ENCODE measurements at places on chromosomes 13 and 19.

- DNase-seq = no peak
Measured at GRCh38 chr19:10694706-10695307, 6.4 kb upstream of the QTRT1 start.

DNA sequence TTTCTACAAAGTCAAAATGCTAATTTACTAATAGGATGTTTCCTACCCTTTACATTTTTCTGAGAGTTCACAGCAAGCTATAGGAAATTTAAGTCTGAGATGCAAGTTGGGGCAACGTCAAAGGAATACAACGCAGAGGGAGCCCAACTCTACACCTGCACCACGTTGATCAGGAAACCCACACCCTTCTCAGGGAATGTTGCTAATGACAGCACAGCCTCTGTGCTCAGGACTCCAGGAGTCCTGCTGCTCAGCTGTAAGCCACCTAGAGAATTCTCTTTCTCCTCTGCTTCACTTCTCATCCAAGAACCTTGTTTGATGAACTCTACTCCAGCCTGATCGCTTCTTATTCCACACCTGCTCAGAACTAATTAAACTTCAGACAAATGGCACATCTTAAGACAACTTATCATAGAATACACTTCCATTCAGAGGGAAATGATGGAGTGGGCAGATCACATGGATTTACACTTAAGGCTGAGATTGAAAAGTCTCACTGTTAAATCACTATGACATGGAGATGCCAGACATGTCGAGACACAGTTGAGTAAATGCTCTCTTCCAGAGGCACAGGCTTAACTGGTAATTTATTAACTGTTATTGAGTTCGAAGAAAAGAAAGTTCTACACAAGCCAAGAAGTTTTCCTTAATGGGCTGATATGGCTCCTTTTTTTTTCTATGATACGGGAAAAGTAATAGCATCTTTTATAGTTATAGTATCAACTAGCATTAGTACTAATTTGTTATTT is 811.6 kb upstream of the ARGLU1 start:
- no peak for DNase-seq

- DNase-seq = peak; percentile 89
Measured at GRCh38 chr19:55178781-55179599, 1.1 kb downstream of the SYT5 start.

- DNase-seq = peak; percentile 13
Measured at GRCh38 chr19:3359919-3360420, 6.4 kb upstream of the NFIC start.

DNA sequence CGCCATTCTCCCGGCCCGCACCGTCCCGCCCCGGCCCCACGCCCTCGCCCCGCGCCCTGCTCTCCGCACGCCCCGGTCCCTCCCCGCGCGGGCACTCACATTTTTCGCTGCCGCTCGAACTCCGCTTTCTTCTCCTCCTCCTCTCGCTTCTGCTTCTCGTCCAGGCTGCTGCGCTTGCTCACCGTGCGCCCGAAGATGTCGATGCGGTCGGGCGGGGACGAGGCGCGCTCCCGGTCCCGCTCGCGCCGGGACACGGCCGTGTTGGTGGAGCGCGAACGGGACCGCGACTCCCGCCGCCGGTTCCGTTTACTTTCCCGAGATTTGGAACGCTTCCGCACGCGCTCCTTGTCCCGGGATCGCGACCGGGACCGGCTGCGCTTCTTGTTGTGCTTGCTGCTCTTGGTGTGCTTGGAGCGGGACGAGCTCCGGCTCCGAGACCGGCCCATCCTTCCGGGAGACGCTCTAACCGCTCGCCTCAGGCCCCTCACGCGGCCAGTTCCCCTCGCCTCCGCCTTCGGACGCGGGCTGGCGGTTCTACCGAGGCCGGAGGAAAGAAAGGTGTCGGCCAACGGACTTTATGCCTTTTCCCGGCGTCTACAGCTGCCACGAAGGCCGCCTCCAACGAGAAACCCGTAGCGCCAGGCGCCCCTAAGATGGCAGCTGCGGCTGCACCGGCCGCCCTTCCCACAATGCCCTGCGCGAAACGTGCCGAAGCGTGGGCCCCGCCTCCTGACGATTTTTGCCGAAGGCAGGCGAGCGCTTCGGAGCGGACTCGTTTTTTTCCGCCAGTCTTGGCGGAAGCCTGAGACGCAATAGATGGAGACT is at the start of gene ARGLU1:
ARGLU1 (minus strand) TSS at position 664 of the 825 bp plus-strand sequence; CDS start at position 446, 218 bp downstream.
- DNase-seq = peak; percentile 98

- DNase-seq = no peak
Measured at GRCh38 chr13:52405767-52406494, at the start of gene THSD1. Gene THSD1 (minus strand): TSS chr13:52406172. CDS start chr13:52402600, 3,572 bp downstream.

GRCh38 chr19:46181388-46181779 is 33.3 kb downstream of the IGFL2 start:
- DNase-seq = no peak

DNA sequence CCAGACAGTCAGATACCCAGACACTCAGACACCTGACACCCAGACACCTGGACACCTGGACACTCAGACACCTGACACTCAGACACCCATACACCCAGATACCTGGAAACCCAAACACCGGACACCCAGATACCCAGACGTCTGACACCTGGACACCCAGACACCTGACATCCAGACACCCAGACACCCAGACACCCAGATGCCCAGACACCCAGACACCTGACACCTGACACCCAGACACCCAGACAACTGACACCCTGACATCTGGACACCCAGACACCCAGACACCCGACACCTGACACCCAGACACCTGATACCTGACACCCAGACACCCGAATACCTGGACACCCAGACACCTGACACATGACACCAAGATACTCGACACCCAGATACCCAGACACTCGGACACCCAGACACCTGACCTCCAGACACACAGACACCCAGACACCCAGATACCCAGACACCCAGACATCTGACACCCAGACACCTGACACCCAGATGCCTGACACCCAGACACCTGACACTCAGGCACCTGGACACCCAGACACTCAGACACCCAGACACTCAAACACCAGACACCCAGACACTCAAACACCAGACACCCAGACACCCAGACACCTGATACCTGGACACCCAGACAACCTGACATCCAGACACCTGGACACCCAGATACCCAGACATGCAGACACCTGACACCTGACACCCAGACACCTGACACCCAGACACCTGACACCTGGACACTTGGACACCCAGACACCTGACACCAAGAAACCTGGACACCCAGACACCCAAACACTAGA is 19.1 kb downstream of the C19orf12 start:
- no peak for DNase-seq

GRCh38 chr13:65836066-65836465 is 1394.1 kb downstream of the PCDH9 start:
- DNase-seq = no peak

- DNase-seq = no peak
Measured at GRCh38 chr13:73945382-73945781, 188.8 kb downstream of the KLF12 start.

GRCh38 chr19:29404951-29405727 is 120.7 kb upstream of the VSTM2B start:
- peak; percentile 70 for DNase-seq

DNA sequence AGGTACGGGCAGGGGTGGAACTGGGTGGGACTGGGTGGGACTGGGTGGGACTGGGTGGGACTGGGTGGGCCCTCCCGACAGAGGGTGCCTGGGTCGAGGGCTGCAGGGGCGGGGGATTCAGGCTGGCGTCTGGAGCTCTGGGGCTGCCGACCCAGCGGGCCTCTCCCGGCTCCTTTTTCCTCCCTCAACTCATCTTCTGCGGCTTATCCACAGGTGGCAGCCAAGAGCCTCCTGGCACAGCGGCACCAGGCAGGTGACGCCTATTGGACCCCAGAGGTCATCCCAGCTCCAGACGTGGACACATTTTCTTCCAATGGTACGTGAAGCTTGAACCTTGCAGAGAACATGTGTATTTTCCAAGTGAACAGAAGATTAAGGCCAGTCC is 533 bp downstream of the ZNF544 start:
- DNase-seq = no peak

DNA sequence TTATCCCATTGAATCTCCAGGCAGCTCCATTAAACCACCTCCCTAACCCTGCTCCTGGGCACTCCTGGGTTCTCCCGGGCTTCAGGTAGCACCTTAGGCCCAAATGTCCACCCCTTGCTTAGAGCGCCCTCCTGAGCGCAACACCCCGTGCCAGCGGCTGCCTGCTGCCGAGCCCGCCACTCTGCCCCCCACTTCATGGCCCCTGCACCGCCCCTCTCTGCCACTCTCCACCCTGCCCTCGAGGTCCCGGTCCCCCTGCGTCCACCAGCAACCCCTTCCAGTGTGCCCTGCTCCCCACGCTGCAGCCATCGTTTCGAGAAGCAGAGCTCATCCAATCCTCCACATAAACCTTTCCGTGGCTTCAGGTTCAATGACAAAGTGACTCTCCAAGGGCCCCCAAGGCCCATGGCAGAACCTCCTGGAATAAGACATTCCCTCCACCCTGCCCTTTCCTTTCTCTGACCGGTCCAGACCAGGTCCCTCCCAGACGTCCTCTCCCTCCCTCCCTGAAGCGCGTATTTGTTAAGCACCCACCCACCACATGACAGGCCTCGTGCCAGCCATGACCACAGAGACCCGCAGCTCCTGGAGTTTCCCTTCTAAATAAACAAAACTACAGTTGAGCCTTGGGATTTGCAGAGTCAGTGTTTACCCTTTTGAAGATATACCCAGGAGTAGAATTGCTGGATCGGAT is 66.6 kb downstream of the ARHGEF18 start:
- DNase-seq = no peak

GRCh38 chr19:33670398-33670797 is 48.6 kb downstream of the CHST8 start:
- no peak for DNase-seq

DNA sequence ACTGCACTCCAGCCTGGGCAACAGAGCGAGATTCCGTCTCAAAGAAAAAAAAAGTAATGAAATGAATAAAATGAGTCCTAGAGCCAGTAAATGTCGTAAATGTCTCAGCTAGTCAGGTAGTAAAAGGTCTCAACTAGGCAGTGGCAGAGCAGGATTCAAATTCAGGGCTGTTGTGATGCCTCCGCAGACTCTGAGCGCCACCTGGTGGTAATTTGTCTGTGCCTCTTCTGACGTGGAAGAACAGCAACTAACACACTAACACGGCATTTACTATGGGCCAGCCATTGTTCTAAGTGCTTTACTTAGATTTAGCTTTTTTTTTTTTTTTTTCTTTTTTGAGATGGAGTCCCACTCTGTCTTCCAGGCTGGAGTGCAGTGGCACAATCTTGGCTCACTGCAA is 30.2 kb downstream of the CYP2F1 start:
- DNase-seq = peak; percentile 45

DNA sequence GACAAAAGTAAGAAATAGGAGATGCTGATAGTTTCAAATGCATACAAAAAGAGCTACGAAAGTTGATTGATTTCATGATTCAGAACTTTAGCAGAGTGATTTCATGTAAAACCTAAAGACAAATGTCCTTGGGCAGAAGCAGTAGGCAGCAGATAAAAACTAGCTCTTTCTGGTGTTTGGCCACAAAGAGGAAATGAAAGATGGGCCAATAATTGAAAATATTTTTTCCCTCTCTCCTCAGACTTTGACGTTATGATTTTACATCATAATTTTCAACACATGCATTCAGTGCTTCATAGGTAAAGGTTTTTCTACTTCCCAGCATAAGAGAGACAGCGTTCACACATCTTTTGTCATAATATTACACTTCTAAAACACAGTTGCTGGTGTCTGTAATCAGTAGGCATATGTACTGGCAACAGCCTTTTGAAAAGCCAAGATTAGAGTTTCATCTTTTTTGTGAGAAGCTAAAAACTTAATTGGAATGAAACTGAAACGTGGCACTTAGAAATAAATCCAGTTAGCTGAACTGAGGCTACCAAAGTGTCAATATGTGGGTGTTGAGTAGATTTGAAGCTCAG is 9.3 kb downstream of the SCEL start:
- no peak for DNase-seq

GRCh38 chr19:53158119-53158656 is 665 bp downstream of the ZNF347 start:
- no peak for DNase-seq

GRCh38 chr19:16532440-16533234 is 9.6 kb downstream of the CHERP start:
- no peak for DNase-seq

- peak; percentile 55 for DNase-seq
Measured at GRCh38 chr19:49442354-49442753, 1.0 kb upstream of the SLC17A7 start.

DNA sequence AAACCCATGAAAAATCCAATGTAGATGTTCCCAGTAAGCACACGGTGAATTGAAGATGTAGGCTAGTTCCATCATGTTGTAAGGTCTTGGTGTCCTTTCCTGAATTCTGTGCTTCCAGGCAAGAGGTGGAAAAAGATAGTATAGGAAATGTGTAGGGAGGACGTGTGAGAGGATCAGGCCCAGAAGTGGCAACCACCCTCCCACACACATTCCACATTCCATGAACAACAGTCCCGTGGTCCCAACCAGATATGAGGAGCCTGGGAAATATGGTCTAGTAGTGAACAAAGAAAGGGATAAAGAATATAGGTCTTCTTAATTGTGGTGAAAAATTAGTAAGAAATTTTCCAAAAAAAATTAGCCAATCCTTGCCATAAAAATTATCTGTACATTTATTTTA is 1254.2 kb upstream of the SLC10A2 start:
- DNase-seq = no peak

GRCh38 chr19:53977429-53977990 is 13.9 kb upstream of the CACNG6 start:
- no peak for DNase-seq

GRCh38 chr13:27304099-27304498 is 33.5 kb downstream of the RASL11A start:
- no peak for DNase-seq

Data from NCI-H774 (cell line).